ENCODE measurements at places on chromosomes 2 and 18. TPM values are rescaled to one million over a fixed set of nuclear protein-coding genes. Genes with fewer than 3 reads are reported as not detected.

DNA sequence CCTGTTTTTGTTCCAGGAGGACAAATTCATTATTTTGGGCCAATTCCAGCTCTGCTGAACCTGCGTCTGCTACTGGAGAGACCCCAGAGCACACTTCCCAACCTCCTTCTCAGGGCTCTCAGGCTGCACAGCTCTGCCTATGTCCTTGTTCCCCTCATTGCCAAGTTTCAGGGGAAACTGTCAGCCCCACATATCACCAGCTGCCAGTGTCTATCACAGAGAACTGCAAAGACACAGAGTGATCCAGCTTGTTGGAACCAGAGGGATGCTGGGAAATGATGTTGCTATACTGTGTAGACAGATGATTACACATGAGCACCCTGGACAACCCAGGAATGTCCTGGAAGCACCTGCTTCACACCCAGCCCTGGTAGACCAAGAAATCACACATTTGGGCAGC lies 67.4 kb upstream of the TMEM247 start:
- DNase-seq = no peak

- no peak for DNase-seq
Measured at GRCh38 chr2:44277541-44277940, 2.3 kb downstream of the SLC3A1 start.

GRCh38 chr2:71601136-71602114 lies 148.1 kb downstream of the DYSF start:
- DNase-seq = no peak

Gene ANKRD62
- not detected for total RNA-seq

Gene RAB27B
- total RNA-seq = 0.49 TPM

- DNase-seq = no peak
Measured at GRCh38 chr2:231174211-231174651, 24.2 kb upstream of the ARMC9 start.

- no peak for DNase-seq
Measured at GRCh38 chr18:24923138-24923537, 428.8 kb downstream of the ZNF521 start.

DNA sequence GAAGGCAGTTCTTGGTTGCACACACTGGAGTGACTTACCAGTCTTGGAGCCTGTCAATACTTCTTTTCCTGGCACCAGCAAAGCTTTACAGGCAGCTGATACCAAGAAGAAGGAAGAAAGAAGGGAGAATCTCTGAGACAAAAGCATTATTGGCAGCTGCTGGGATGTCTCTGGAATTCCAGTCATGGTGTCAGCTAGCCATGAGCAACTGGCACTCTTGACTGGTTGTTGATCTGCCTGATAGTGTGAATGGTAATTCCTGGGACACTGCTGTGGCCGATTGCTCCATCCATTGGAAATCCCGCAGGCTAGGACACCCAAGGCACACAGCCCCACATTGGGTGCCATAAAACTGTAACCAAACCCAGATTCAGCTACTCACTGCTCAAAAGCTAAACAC lies 17.8 kb upstream of the SPAG16 start:
- DNase-seq = no peak
